ENCODE measurements at places on chromosomes 16 and 17. TPM values are rescaled to one million over a fixed set of nuclear protein-coding genes. Genes with fewer than 3 reads are reported as not detected.

DNA sequence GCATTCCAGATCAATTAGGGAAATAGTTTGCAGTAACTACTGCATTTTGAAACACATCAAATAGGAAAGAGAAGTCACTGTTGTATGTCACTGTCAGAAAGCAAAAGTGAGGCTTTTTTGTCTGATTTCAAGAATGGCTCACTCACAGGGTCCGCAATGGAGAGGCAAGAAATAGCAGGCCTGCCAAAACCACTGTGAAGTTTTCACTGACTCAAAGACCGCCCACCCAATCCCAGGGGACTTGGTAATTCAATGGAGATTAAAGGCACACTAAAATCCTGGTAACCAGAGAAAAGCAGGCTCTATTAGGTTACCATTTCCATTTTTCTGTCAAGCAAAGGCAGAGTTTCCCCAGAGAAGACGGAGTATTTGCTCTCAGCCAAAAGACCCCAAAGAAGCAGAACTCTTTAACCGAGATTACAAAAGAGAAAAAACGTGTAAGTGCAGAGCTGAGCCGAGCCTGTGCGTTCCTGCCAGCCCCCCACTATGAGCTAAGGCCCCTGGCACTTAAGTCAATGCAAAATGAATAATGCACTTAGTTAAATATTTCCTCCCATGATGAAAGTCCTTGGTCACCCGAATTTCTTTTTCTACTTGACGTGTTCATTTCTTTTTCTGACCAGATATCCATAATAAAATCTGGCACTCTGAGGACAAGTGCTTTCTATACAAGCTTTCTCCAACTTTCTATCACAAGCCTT is 57.0 kb downstream of the FOXL1 start:
- no peaks in the 10 kb centered on the region for H3K27me3 ChIP-seq
- no peaks in the 10 kb centered on the region for H3K4me1 ChIP-seq
- no peaks in the 10 kb centered on the region for H3K36me3 ChIP-seq
- no peak overlapping the region for H3K4me3 ChIP-seq
- H3K27ac ChIP-seq: no peak overlapping the region

Gene TBC1D3
- total RNA-seq: not detected

DNA sequence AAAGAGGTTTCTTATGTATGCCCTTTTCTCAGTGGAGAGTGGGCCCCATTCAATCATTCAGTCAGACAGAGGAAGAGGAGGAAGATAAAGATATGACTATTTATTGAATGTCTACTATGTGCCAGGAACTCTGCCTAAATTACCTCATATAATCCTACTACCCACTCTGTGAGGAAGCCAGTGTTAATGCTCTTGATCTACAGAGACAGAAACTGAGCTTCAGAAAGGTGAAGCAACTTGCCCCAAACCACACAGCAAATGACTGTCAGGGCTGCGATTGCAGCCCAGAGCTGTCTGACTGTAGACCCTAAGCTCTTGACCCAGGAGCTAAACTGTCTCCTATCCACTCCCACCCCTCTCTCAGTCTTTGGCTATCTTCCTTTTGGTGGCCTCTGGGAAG is 8.4 kb downstream of the SRCIN1 start:
- peaks cover 13% of the 10 kb centered on the region for H3K4me1 ChIP-seq
- H3K27me3 ChIP-seq: no peaks in the 10 kb centered on the region
- H3K36me3 ChIP-seq: no peaks in the 10 kb centered on the region
- H3K4me3 ChIP-seq: no peak overlapping the region

GRCh38 chr16:70428178-70428998 is 10.5 kb downstream of the ST3GAL2 start:
- H3K4me3 ChIP-seq: no peak overlapping the region
- DNase-seq: peak; percentile 97
- no peaks in the 10 kb centered on the region for H3K36me3 ChIP-seq
- H3K27me3 ChIP-seq: no peaks in the 10 kb centered on the region
- H3K27ac ChIP-seq: peak overlapping the region; percentile 73
- H3K4me1 ChIP-seq: peaks cover 55% of the 10 kb centered on the region

GRCh38 chr17:77246110-77247047 is 105.6 kb downstream of the SEC14L1 start:
- H3K27me3 ChIP-seq: no peaks in the 10 kb centered on the region
- peaks cover 5% of the 10 kb centered on the region for H3K4me1 ChIP-seq
- peak overlapping the region; percentile 58 for H3K4me3 ChIP-seq
- H3K27ac ChIP-seq: no peak overlapping the region
- H3K36me3 ChIP-seq: no peaks in the 10 kb centered on the region
- no peak for DNase-seq

GRCh38 chr17:4467287-4467686 is 31.4 kb upstream of the SPNS2 start:
- no peak for DNase-seq
- H3K27me3 ChIP-seq: no peaks in the 10 kb centered on the region
- H3K4me1 ChIP-seq: no peaks in the 10 kb centered on the region
- H3K27ac ChIP-seq: no peak overlapping the region

DNA sequence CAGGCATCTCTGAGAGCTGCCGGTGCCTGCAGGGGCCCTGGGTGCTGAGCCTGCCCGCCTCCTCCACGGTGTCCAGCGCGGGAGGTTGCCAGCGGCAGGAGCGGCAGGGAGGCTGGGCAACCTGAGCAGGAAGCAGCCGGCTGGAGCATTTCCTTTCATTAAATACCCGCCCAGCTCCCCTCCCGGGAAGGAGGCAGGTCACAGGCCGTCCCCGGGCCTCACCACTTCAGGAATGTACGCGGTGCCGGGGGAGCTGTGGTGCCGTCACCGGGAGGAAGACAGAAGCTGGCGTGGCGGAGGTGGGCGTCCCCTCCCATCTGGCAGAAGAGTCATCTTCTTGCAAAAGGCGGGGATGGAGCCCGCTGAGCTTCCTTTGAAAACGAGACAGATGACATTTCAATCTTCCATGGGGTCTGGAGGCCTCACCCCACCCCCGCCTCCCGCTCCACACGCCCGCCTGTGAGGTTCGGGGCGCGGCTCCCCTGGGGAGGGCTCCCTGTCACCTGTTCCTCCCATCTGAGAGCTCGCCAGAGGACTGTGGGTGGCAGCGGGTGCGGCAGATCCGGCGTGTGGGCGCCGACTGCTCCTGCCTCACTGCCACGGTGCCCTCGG is 16.0 kb downstream of the SOX8 start:
- H3K27me3 ChIP-seq: no peaks in the 10 kb centered on the region
- H3K4me3 ChIP-seq: no peak overlapping the region

- H3K4me1 ChIP-seq: no peaks in the 10 kb centered on the region
- no peak overlapping the region for H3K27ac ChIP-seq
- H3K27me3 ChIP-seq: no peaks in the 10 kb centered on the region
- no peak overlapping the region for H3K4me3 ChIP-seq
- no peaks in the 10 kb centered on the region for H3K36me3 ChIP-seq
- no peak for DNase-seq
These were observed 17.7 kb downstream of the MGAT5B start for GRCh38 chr17:76885894-76886290.

Gene TBC1D3I
- total RNA-seq: 2.2 TPM

Gene TAOK2
- 126 TPM for total RNA-seq

- no peak overlapping the region for H3K4me3 ChIP-seq
- H3K36me3 ChIP-seq: no peaks in the 10 kb centered on the region
- no peak overlapping the region for H3K27ac ChIP-seq
These were observed 2.7 kb downstream of the ACOX1 start for GRCh38 chr17:75976175-75976848.

Gene ALKBH5
- 253 TPM for total RNA-seq

- H3K4me3 ChIP-seq: peak within 1 kb of the TSS; percentile 81
- peak; percentile 95 for DNase-seq
These were observed at the start of gene SOX9 for GRCh38 chr17:72120642-72121163. SOX9 (plus strand) TSS chr17:72121020; CDS start chr17:72121392, 372 bp downstream.

DNA sequence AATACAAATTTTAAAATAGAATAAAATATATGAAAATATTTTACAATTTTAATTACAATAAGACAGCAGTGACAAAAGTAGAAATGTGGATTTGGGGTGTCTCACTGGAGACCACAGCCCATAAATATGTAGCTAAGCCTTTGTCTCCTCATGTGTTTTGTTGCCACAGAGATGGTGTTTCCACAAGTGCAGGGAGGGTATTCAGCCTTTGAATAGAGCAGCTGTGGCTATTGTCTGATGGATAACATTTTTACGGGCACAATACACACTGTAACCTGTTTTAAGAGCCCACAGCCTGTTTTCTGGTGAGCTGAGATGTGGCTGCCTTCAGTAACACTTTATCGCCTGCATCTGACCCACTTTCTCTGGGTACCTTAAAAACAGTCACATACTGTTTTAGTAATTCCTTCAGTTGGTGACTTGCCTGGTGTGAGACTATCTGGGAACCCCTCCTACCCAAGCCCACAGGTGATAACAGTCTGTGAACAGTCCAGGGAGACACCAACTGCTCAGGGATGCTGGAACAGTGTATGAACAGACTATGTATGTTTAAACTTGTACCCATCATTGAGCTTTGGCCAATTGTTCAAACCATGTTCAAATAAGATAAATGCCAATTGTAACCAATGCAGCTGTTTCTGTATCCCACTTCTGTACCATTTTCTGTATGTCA is 7.8 kb upstream of the AHSP start:
- no peak overlapping the region for H3K4me3 ChIP-seq
- no peaks in the 10 kb centered on the region for H3K36me3 ChIP-seq
- no peak for DNase-seq
- H3K4me1 ChIP-seq: no peaks in the 10 kb centered on the region
- no peaks in the 10 kb centered on the region for H3K27me3 ChIP-seq

DNA sequence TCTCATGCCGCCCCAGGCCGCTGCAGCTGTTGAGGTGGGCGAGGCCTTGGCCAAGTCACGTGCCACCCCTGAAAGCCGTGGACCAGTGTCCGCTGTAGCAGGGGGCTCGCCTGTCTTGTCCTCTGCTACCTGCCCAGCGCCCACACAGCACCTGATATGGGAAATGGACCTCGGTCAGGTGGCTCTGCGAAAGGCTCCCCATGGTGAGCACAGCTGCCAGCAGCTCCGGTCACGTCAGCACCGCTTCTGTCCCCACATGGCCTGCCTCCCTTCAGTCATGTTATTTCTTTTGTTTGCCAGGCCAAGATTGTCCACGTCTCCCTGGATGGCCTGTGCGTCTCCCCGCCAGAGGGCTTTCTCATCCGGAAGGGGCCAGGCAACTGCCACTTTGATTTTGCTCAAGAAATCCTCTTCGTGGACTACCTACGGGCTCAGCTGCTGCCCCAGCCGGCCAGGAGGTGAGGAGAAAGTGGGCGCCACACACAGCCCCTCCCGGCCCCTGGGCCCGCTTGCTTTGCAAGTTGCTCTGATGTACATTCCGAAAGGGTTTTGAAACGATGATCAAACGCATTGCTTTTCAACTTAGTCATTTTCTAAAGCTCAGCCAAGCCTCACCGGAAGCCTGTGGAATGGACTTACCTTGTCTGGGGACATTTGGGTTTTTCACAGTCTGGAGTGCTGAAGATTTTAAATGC is 219.8 kb downstream of the KATNIP start:
- H3K4me1 ChIP-seq: no peaks in the 10 kb centered on the region
- no peak for DNase-seq
- no peak overlapping the region for H3K27ac ChIP-seq
- H3K27me3 ChIP-seq: no peaks in the 10 kb centered on the region
- H3K36me3 ChIP-seq: no peaks in the 10 kb centered on the region
- no peak overlapping the region for H3K4me3 ChIP-seq

DNA sequence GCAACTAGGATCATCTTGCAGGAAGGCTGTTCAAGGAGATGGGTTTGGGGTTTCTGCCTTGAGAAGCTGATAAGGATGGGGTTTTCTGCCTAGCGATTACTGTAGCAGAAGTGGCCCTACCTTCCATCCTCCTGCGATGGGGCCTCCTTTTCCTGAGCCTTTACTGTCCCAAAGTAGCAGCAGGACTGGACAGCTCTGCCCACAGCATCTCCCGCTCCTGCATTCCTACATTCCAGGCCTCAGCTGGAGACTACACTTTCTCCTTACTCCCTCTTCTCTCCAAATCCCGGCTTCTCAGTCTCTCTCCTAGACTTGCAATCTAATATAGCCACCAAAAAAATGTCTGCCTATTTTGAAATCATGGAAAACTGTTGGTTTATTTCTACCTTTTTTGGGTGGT is 355.4 kb downstream of the CA10 start:
- no peaks in the 10 kb centered on the region for H3K4me1 ChIP-seq
- H3K27me3 ChIP-seq: no peaks in the 10 kb centered on the region
- H3K4me3 ChIP-seq: no peak overlapping the region
- H3K36me3 ChIP-seq: no peaks in the 10 kb centered on the region
- H3K27ac ChIP-seq: no peak overlapping the region
- no peak for DNase-seq

DNA sequence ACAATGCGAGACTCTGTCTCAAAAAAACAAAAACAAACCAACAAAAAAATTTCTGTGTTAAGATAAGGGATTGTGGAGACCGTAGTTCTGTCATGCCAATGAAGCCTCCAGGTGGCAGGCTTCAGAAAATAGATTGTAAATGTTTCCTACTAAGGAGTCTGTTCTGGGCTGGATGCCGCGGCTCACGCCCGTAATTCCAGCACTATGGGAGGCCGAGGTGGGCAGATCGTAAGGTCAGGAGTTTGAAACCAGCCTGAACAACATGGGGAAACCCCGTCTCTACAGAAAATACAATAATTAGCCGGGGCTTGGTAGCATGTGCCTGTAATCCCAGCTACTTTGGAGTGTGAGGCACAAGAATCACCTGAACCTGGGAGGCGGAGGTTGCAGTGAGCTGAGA is 4.4 kb upstream of the SNX29 start:
- no peaks in the 10 kb centered on the region for H3K36me3 ChIP-seq
- peak; percentile 56 for DNase-seq
- peaks cover 1% of the 10 kb centered on the region for H3K4me1 ChIP-seq
- no peak overlapping the region for H3K4me3 ChIP-seq
- no peaks in the 10 kb centered on the region for H3K27me3 ChIP-seq

DNA sequence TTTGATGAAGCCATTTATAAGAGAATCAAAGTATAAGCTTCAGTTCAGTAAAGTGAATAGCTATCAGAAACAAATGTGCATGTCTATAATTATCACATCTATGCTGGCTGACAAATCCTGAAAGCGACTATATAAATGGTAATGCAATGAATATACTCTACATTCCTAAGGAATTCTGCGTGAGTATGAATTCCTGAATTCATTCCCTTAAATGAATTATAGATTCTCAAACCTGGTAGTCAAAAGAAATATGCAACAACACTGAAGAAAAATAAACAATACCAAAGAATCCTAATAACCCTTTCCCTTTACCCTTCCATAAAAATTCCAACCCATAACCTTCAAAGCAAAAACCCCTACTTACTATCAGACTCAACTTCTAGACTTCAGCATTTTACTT is 416.6 kb upstream of the PMFBP1 start:
- no peaks in the 10 kb centered on the region for H3K36me3 ChIP-seq
- no peaks in the 10 kb centered on the region for H3K27me3 ChIP-seq
- H3K4me1 ChIP-seq: no peaks in the 10 kb centered on the region

Gene RFWD3
- 100 TPM for total RNA-seq

Gene CD300H
- not detected for total RNA-seq

All from testis (tissue), 5 donors.